ENCODE measurements at places on chromosomes 3 and 15.

- no peak for DNase-seq
These were observed 181.0 kb downstream of the VPS13C start for GRCh38 chr15:61879219-61879618.

- no peak for DNase-seq
These were observed 234.1 kb downstream of the ZMAT3 start for GRCh38 chr3:178837512-178837911.

DNA sequence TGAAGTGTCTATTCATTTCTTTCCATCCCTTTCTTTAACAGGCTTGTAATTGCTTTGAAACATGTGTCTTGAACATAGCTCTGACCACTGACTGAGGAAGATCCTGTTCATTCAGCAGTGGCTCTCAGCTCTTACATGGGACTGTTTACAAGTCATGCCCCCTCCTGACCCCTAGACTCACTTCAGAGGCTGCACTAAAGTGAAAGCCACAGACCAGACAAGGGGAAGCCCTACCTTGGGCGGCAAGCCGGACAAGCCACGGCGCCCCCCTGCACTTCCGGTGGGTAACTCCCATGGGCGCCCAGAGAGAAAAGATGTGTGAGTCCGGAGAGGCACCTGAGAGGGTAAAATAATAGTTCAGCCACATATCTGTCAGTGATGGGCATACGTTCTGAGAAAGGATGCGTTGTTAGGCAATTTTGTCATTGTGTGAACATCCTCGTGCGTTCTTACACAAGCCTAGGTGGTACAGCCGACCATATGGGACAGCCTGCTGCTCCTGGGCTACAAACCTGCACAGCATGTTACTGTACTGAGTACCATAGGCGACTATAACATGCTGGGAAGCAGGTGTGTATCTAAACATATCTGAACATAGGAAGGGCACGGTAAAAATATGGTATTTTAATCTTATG, 116.2 kb downstream of the CHSY1 start:
- no peak for DNase-seq

- peak; percentile 23 for DNase-seq
These were observed 167.0 kb downstream of the VGLL4 start for GRCh38 chr3:11476735-11477144.

- DNase-seq: peak; percentile 20
These were observed at the start of gene BSN for GRCh38 chr3:49553692-49554632. BSN (plus strand) TSS chr3:49554477; CDS start chr3:49554603, 126 bp downstream.

- no peak for DNase-seq
These were observed 16.5 kb downstream of the SLC12A1 start for GRCh38 chr15:48222627-48223026.

DNA sequence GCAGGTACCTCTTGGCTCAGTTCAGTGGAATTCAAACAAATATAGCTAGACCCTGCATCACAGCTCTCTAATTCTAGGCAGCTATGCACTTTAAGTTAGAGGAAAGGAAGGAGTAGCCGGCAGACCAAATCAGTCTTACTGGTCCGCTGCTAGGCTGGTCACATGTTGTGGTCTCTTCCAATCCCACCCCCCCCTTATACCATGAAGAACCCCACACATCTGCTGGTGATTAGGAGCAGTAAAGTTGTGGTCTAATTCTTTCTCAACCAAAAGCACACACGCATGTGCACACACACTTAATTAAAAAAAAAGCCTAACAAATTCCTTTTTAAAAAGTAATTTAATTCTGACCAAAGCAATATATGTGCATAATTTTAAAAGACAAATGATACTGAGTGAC, 16.7 kb upstream of the SH3GL3 start:
- no peak for DNase-seq

DNA sequence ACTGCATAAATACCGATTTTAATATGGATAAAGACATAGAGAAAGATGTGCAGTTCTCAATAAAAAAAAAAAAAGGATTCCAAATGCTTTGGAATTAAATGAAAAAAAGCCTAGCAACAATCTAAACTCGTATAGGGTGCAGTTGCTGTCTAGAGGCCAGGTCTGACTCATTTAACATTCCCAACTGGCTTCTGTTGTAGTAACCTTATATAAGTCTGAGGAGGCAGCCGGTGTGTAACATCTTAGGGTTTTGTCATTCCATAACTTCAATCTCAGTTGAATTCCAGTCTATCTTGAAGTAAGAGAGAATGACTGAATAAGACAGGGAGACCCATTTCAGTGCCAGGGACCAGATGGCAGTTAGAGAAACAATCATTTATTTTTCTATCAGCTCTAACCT, 6.5 kb downstream of the PDCD10 start:
- DNase-seq: no peak

GRCh38 chr3:44411031-44411645, 66.3 kb downstream of the ZNF445 start:
- DNase-seq: no peak

DNA sequence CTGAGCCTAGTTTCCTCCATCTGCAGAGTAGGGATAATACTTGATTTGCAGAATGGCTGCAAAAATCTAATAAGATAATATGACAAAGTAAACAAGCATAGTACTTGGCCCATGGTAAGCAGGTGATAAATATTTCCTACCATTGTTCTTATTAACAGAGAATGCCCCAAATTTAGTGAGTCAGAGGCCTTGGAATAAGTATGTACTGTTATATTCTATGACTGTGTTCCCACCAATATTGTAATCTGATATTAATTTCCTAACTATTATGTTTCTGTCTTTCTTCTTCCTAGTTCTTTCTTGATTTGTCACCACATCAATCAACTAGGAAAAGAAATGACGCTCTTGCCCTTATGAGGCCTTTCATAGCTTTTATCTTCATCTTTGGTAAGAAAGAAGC, 178.4 kb upstream of the SLC2A2 start:
- no peak for DNase-seq

GRCh38 chr15:36777926-36778325, 198.5 kb downstream of the CDIN1 start:
- DNase-seq: no peak

DNA sequence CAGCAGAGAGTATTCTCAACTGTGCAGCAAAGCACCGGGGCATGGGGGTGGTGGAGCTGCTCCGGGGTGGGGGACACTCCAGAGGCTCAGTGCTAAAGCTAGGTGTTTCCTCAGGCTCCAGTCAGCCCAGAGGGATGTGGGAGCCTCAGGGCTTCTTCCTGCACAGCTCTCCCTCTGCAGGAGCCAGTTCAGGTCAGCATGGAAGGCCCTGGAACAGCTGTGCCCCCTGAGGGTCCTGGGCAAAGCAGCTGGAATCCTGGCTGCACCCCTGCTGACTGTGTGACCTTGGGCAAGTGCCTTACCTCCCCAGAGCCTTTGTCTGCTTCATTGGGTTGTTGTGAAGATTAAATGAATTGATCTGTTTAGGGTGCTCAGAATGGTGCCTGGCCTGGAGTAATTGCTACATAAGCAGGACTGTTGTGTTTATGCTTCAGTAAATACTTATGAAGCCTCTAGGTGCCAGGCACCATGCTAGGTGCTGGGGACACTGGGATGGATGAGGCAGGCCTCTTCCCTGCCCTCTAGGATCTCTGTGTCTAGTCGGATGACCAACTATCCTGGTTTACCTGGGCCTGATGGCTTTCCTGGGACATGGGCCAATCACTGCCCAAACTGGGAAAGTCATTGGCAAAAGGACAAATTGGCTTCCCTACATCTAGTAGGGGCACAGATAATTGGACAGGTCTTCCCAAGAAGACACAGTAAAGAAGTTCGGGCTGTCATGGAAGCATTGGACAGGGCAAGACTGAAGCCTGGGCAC, 64.2 kb upstream of the LCTL start:
- DNase-seq: no peak

GRCh38 chr3:19901337-19901736, 32.7 kb downstream of the EFHB start:
- no peak for DNase-seq

DNA sequence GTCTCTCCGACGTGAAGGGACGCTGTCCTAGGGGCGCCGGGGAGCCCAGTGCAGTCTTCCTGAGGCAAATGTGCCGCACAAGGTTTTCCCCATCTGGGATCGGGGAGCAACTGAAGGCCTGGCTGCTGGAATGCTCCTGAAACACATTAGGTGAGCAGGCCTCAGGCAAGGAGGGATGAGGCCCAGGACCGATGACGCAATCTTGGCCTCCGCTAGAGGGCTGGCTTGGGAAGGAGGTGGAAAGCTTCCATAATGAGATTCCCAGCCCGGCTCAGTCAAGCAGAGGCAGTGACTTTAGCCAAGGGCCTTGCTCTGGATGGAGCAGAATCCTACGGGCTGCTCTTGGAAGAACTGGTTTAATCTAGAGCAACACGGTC, 50.8 kb downstream of the CPN2 start:
- DNase-seq: no peak

Measured in glomerular endothelial cell (primary cell).